ENCODE measurements at places on chromosomes 3 and 15. TPM values are rescaled to one million over a fixed set of nuclear protein-coding genes. Genes with fewer than 3 reads are reported as not detected.

DNA sequence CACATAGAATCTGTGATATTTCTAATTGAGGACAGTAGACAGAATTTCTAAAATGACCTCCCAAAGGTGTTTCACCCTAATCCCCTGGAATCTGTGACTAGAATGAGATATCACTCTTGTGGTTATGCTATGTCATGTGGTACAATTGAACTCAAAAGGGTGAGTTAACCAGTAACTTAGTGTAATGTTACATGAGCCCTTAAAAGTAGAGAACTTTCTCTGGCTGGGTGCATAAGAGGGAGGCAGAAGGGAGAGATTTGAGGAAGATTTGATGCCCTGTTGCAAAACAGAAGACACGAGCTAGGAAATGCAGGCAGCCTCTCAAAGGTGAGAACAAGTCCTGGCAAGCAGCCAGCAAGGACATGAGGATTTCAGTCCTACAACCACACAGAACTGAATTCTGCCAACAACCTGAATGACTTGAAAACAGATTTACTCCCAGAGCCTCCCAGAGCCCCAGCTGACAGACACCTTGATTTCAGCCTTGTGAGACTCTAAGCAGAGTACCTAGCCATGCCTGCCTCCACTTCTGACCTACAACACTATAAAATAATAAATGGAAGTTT lies 160.3 kb downstream of the MTHFS start:
- H3K27me3 ChIP-seq = no peaks in the 10 kb centered on the region
- H3K36me3 ChIP-seq = no peaks in the 10 kb centered on the region
- H3K4me1 ChIP-seq = no peaks in the 10 kb centered on the region

Gene SETMAR
- total RNA-seq = 8.4 TPM

Gene ACKR4
- total RNA-seq = not detected

DNA sequence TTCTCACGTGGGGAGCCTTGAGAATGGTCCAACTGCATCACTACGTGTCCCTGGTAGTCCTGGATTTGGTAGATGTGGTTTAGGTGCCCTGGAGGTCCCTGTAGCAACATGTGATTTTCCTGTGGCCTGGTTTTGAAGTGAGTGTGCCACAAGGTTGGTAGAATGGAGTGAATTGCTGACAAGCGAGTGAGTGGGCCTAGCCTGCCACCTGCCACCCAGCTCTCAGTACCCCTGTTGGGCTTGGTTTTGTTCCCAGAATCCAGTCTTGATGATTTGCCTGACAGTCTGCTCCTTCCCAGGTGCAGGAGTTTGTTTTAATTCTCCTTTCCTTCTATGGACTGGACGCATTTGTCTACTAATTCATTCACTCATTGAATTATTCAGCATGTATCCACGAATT lies 19.4 kb downstream of the RPLP1 start:
- peaks cover 29% of the 10 kb centered on the region for H3K4me1 ChIP-seq
- no peak overlapping the region for H3K27ac ChIP-seq
- no peak for DNase-seq
- no peaks in the 10 kb centered on the region for H3K36me3 ChIP-seq

GRCh38 chr3:9387322-9387655 lies 10.1 kb upstream of the SETD5 start:
- H3K4me1 ChIP-seq = peaks cover 10% of the 10 kb centered on the region
- no peaks in the 10 kb centered on the region for H3K27me3 ChIP-seq
- H3K4me3 ChIP-seq = no peak overlapping the region
- peaks cover 77% of the 10 kb centered on the region for H3K36me3 ChIP-seq
- peak overlapping the region; percentile 7 for H3K27ac ChIP-seq
- DNase-seq = no peak

Gene ENTPD3
- 0.53 TPM for total RNA-seq
